ENCODE measurements at places on chromosomes 16 and 17.
A peak's percentile ranks its signal among the peaks of the same experiment; 100 is the strongest.

DNA sequence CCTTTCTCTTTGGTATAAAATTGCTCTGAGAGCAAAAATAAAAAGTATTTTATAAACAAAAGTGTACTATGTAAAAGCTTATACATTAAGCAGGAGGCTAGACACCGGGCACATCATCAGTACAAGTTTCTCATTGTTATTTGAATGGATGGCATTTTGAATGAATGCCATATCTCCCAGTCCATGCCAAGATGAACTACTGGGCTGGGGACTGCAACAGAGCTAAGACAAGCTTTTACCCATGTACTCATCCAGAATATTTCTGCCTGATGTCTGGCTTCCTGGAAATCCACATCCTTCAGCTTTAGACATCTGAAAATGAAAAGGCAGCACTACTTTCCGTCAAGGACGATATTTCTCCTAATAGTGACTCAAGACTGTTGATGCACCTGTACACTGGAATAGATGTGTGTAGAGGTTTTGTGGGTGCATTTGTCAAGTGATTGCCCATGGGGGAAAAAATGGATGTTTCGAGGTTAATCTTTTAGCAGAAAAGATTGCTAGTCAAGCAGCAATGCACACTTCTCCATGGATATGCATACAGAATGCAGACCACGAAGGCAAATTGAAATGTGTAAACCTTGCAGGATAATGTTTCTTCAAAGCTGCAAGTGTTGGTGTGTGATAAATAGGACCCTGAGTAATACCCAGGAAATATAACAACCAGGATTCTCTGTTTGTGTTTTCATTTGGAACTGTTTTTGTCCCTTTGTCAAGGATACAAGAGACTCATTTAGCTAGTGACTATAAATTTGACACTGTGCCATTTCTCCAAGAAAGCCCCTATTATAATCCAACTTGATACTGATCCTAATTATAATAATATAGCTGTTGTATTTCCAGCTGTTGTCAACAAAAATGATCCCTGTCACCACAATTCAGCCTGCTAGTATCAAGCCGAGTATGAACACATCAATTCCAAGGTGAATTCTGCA lies 173.8 kb downstream of the CDH8 start:
- DNase-seq, result peak; percentile 60

DNA sequence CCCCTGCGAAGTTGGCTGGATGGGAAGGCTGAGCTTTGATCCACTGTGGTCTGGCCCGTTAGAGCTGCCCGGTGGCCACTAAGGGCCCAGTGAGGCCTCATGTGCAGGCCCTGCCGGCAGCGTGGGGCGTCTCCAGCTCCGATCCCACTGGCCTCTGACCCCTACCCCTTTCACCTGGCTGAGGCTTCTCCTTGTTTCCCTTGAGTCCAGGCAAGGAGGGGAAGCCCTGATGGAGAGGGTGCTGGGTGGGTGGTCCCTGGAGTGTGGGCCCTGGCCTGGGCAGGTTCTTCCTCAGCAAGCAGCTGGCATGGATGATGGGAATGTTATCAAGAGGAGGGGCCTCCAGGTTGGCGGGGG lies 356.8 kb downstream of the SEC14L1 start:
- no peak for DNase-seq

DNA sequence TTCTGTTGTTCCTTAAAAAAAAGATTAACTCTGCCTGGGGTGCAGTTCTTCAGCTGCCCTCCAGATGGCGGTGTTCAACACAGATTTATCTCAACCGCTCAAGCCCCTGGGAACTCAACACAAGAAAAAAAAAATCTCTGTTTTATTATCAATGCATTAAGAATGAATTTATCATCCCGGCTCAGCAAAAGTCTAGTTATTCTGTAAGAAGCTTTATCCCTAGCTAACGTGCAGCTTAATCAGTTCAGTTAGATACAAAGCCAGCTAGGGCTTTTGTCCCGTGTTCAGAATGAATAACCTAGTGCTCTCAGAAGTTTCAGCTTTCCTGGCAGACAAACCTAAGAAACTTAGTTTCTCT lies 475.9 kb upstream of the CCL2 start:
- peak; percentile 63 for DNase-seq

GRCh38 chr17:38572669-38573365 lies 32.9 kb downstream of the SRCIN1 start:
- peak; percentile 40 for DNase-seq

GRCh38 chr16:1333854-1334700 lies 632 bp downstream of the BAIAP3 start:
- no peak for DNase-seq

GRCh38 chr17:62868723-62869122 lies 60.6 kb upstream of the MARCHF10 start:
- no peak for DNase-seq

DNA sequence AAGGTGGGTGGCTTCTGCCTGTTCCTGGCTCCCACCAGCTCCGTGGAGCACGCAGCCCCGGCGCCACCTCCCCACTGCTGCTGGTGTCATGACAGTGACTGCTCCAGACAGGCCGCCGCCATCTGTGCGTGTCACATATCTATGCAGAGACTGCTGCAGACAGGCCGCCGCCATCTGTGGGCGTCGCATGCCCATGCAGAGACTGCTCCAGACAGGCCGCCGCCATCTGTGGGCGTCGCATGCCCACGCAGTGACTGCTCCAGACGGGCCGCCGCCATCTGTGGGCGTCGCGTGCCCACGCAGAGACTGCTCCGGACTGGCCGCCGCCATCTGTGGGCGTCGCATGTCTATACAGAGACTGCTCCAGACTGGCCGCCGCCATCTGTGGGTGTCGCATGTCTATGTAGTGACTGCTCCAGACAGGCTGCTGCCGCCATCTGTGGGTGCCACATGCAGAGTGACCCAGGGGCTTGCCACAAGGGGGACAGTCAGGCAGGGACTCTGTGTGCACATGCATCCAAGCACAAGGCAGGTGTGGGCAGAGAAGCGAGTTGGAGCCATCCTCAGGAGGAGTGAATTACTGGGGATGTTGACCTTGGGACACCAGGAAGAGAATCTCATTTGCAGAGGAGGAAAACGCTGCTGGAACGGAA lies 3.3 kb upstream of the FN3KRP start:
- DNase-seq, result no peak
